ENCODE measurements at places on chromosomes 16 and 17. TPM values are rescaled to one million over a fixed set of nuclear protein-coding genes. Genes with fewer than 3 reads are reported as not detected.

Gene VPS35
- 86.9 TPM for total RNA-seq

Gene SPATA22
- total RNA-seq = 0.84 TPM

DNA sequence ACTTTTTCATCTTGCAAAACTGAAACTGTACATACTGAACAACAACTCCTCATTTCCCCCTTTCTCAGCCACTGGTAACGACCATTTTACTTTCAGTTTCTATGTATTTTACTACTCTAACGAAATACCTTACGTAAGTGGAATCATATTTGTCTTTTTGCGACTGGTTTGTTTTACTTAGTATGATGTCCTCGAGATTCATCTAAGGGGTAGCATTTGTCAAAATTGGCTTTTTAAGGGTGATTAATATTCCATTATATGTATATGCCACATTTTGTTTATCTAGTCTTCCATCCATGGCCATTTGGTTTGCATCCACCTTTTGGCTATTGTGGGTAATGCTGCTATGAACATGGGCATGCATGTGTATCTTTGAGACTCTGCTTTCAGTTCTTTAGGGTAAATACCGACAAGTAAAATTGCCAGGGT is 10.4 kb downstream of the KPNB1 start:
- DNase-seq = no peak

DNA sequence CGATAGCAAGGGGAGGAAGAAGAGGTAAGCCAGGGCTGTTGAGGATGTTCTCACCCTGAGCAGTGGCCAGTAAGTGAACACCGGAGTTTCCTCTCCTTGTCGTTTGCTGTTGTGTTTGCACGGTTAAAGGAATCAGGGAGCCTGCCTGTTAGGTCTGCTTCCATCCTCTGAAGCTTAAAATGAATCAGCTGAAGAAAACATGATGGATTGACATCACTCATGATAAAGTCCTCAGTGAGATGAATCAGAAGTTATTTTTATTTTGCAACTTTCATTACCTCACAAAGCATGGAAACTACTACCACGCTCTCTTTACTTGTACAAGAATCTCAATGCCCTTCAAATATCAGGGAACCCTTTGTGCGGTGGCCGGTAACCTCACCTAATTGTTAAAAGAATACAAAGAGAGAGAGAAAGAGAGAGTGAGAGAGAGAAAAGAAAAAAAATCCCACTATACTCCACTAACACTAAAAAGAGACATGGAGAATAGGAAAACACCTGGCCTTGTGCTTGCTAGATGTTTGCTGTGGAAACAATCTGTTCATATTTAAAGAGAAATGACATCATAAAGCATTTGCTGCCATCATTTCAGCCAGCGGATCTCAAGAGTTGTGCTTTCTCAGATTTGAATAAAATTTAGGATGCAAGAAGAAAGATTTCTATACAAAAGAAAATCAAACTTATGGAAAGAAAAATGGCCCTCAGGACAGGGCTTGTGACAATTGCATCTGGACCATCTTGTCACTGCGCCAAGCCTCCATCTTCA is 441.6 kb upstream of the SALL1 start:
- no peak for DNase-seq

- DNase-seq = no peak
Measured at GRCh38 chr16:46907061-46907774, 23.1 kb downstream of the GPT2 start.

GRCh38 chr17:48647103-48647962 is 21.2 kb upstream of the HOXB9 start:
- no peak for DNase-seq
